Tibial nerve (tissue), 4 donors: ENCODE measurements at places on chromosomes 6 and 20. TPM values are rescaled to one million over a fixed set of nuclear protein-coding genes. Genes with fewer than 3 reads are reported as not detected.

Gene PRSS35
- 0.20 TPM for total RNA-seq

Gene ATP9A
- total RNA-seq = 38.3 TPM

Gene BTNL2
- not detected for total RNA-seq

Gene CTAGE9
- not detected for total RNA-seq
